Activated naive CD8-positive, alpha-beta T cell treated with anti-CD3 and anti-CD28 coated beads, Interleukin-2, amount 10 ng/mL, durations not matched to agents 7 days and 5 days (primary cell): ENCODE measurements at places on chromosomes 3 and 15. TPM values are rescaled to one million over a fixed set of nuclear protein-coding genes. Genes with fewer than 3 reads are reported as not detected.

GRCh38 chr3:187930021-187930420 lies 184.8 kb upstream of the BCL6 start:
- DNase-seq, result no peak

GRCh38 chr3:148451969-148452368 lies 245.7 kb upstream of the AGTR1 start:
- DNase-seq, result no peak

GRCh38 chr3:194503081-194503531 lies 16.3 kb upstream of the ATP13A3 start:
- DNase-seq, result no peak

- no peak for DNase-seq
Measured at GRCh38 chr15:78762985-78763795, 48.1 kb downstream of the ADAMTS7 start.

GRCh38 chr3:63975723-63976122 lies 47.6 kb downstream of the PSMD6 start:
- no peak for DNase-seq

DNA sequence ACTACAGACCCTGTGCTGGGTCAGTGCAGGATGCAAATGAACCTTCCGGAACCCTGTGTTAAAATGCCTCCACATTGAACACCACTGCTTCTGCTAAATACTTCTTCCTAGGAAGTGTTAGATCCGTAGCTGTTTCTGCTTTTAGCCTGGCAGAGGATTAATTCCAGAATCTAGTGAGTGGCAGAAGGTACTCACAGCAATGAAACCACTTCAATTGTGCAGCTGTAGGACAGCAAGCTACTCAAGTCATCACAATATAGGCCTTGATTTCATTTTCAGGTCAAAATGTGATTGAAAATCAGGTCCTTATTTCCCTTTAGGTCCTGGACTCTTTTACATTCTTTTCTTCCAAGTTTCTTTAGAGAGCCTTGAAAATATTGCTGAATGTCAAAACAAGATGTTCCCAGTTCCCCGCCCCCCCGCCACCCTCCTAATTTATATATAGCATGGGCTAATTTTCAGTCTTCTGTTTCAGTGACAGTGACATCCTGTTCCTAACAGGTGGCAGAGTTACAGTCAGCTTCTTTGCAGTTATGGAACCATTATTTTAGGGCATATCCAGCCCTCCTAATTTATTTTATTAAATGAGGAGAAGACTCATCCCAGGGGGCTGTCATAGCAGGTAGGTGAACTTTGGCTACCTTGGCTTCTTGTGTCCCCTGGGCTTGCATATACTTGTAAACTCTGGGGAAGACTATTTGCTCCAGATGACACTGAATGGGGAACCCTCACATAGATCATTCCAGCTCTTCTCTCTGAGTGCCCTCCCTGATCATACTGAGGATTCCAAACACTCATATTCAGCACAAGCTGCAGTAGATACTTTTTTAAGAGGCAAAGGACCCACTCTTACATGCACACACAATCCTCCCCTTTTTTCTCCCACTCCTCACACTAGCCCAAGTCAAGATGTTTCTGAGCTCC lies 28.0 kb upstream of the ARNT2 start:
- DNase-seq, result no peak

The CMTM8 gene
- 2.6 TPM for total RNA-seq

The SI gene
- not detected for total RNA-seq

The FBXL2 gene
- not detected for total RNA-seq

The CIDEC gene
- not detected for total RNA-seq

The RYR3 gene
- not detected for total RNA-seq

The SLC41A3 gene
- 32.2 TPM for total RNA-seq

The EBLN2 gene
- total RNA-seq, result 6.2 TPM
